ENCODE measurements at places on chromosomes 7 and 10. TPM values are rescaled to one million over a fixed set of nuclear protein-coding genes. Genes with fewer than 3 reads are reported as not detected.

GRCh38 chr10:12484941-12485805 lies 135.8 kb downstream of the CAMK1D start:
- no peak overlapping the region for H3K27ac ChIP-seq
- H3K4me1 ChIP-seq = peaks cover 8% of the 10 kb centered on the region
- H3K27me3 ChIP-seq = no peaks in the 10 kb centered on the region
- H3K36me3 ChIP-seq = no peaks in the 10 kb centered on the region

CALY gene
- total RNA-seq = not detected

DNA sequence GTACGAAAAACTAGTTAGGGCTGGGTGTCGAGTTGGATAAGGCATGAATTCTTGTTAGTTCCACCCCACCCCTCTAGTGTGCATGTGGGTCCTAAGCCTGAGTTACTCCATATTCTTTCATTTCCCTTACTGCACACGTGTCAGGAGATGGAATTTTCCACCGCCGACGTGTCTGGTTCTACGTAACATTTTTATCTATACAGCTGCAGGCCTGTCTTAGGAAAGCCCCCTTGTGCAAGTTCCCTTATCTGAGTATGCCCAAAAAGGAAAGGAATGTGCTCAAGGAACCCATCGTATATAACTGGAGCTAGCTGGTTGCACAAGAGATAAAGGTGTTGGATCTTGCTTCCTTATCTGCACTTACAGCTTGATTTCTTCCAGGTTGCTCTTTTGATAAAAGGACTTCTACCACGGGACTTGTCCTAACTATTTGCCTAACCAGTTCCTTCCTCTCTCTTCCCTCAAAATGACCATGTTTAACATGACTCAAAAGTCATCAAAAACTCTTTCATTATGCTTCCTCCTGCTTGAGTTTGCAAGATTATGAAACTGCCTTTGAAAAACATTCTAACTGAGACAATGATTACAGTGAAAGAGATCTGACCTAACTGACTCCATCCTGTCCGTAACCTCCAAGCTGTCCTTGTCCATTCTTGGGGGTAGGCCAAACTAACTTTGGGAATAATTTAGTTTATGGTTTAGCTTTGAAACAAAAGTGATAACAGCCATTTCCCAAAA lies 181.4 kb downstream of the AKR1D1 start:
- no peak overlapping the region for H3K4me3 ChIP-seq
- H3K27ac ChIP-seq = no peak overlapping the region
- no peaks in the 10 kb centered on the region for H3K27me3 ChIP-seq
- DNase-seq = peak; percentile 30

ANKRD30A gene
- not detected for total RNA-seq

FAM131B gene
- total RNA-seq = 0.40 TPM

DNA sequence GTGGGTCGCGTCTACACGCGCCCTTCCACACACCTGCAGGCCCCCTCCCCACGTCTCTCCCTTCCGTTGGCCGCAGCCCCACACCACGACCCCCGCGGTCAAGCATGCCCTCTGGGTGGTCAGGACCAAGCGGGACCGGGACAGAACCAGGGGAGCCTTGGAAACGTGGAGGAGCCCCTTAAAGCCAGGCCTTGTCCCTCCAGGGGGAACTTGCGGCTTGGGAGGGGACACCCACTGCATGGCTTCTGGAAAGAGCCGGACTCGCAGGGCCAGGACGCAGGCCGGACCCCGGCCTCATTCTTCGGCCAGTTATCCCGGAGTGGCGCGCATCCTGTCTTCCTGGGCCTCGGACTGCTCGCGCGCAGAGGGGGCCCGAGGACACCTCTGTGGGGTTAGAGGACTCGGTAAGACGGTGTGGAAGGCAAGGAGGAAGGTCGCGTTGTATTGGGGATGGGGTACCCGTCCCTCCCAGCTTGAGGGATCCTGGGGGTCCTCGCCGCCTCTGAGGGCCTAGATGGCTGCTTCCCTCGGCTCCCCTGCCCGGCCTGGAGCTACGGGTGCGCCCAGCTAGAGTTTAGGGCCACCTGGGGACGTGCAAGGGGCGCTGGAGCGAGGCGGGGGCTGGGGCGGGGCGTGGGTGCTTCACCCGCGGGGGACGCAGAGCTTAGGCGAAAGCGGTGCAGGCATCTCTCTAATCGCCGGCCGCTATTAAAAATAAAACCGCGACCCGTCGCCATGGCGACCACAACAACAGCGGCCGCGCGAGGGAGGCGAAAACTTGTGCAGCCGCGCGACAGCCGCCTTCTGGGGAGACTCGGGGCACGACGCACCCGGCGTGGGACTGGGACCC lies 1.8 kb upstream of the PDGFA start:
- no peaks in the 10 kb centered on the region for H3K36me3 ChIP-seq
- H3K4me3 ChIP-seq = peak overlapping the region; percentile 40
- no peak overlapping the region for H3K27ac ChIP-seq
- H3K4me1 ChIP-seq = peaks cover 22% of the 10 kb centered on the region
- DNase-seq = no peak

TBATA gene
- total RNA-seq = not detected

DNA sequence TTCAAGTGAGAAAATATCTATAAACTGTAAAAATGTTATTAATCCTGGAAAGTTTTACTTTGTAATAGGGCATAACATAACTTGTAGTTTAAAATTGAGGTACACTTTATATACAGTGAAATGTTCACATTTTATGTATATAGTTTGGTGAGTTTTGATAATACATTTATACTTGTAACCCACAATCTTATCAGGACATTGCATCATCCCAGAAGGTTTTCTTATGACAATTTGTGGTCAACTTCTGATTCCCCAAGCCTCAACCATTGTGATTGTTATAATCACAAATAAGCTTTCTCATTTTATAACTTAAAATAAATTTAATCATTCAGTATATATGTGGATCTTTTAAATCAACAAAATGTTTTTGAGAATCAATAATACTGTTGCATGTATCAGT lies 151.1 kb downstream of the TFPI2 start:
- H3K27me3 ChIP-seq = no peaks in the 10 kb centered on the region
- H3K4me1 ChIP-seq = no peaks in the 10 kb centered on the region
- no peaks in the 10 kb centered on the region for H3K36me3 ChIP-seq
- no peak overlapping the region for H3K27ac ChIP-seq
- DNase-seq = no peak
- H3K4me3 ChIP-seq = no peak overlapping the region

PAPOLB gene
- total RNA-seq = 0.05 TPM

DNA sequence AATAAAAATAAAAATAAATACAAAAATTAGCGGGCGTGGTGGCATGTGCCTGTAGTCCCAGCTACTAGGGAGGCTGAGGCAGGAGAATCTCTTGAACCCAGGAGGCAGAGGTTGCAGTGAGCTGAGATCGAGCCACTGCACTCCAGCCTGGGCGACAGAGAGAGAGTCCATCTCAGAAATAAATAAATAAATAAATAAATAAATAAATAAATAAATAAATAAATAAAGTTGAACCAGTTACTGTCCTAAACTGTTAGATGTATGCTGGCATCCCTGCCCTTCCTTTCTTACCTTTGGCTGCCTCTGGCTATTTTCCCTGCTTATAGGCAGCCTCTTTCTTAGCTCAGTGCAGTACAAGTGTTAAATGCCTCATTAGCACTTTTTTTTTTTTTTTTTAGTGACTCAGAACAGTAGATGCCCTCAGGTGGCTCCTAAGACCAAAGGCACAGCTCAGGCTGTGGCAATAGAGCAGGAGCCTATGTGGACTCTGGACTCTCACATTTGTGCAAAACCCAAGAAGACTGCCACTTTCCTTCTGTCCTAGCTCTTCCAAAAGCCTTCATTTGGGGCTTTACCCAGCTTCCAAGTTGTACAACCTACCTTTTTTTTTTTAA lies 30.6 kb upstream of the CABCOCO1 start:
- no peak overlapping the region for H3K27ac ChIP-seq
- no peak overlapping the region for H3K4me3 ChIP-seq
- no peaks in the 10 kb centered on the region for H3K36me3 ChIP-seq
- H3K4me1 ChIP-seq = no peaks in the 10 kb centered on the region
- DNase-seq = no peak

DNA sequence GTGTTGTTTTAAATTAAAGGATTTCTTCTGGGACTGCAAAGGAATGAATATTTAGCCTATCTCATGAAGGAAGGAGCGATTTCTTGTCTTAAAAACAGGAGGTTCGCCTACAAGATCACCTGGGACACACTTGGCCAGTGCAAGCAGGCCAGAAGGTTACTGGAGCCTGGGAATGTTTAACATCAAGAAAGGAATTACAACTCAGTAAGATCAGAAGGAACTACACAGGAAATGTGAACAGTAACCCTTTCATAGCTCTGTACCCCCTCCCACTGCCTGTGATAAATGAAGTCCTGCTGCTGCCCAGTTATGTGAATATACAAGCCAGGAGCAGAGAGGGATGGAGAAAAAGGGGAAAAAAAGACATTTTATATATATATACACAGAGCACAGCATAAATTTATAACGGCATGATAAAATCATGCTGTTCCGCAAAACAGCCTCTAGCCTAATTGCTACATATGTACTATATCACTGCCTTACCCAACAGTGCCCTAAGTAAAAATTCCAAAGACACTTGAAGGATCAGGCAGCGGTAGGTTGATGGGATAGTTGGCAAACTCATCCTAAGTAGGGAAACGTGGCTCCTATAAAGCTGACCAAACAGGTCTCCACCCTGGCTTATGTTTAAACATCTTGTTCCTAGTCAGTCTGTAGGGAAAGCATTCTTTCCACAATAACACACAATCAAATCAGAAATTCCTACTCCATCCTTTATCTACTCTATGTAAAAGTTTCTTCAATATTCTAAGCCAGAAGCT lies 63.8 kb downstream of the ZNF438 start:
- no peaks in the 10 kb centered on the region for H3K27me3 ChIP-seq
- H3K27ac ChIP-seq = no peak overlapping the region
- no peaks in the 10 kb centered on the region for H3K4me1 ChIP-seq
- no peak for DNase-seq
- no peaks in the 10 kb centered on the region for H3K36me3 ChIP-seq
- H3K4me3 ChIP-seq = no peak overlapping the region

DNA sequence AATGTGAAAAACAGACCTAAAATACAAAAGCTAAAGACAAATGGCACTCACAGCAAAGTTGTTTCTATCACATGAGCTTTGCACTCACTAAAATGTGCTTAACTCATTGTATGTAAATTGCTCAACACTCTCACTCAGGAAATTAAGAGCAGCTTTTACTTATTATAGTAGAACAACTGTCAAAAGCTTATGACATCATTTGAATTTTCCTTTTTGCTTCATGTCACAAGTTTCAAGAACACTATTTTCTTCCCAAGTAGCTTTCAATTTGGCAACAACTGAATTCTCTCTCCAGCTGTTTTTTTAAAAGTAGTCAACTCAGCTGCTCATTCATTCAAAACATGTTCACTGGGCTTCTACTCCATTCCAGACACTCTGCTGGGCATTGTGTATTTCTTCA lies 46.9 kb downstream of the ATE1 start:
- no peak for DNase-seq
- H3K36me3 ChIP-seq = no peaks in the 10 kb centered on the region
- no peak overlapping the region for H3K27ac ChIP-seq
- no peaks in the 10 kb centered on the region for H3K4me1 ChIP-seq
- no peaks in the 10 kb centered on the region for H3K27me3 ChIP-seq
- H3K4me3 ChIP-seq = no peak overlapping the region

ADARB2 gene
- total RNA-seq = 0.19 TPM

DNA sequence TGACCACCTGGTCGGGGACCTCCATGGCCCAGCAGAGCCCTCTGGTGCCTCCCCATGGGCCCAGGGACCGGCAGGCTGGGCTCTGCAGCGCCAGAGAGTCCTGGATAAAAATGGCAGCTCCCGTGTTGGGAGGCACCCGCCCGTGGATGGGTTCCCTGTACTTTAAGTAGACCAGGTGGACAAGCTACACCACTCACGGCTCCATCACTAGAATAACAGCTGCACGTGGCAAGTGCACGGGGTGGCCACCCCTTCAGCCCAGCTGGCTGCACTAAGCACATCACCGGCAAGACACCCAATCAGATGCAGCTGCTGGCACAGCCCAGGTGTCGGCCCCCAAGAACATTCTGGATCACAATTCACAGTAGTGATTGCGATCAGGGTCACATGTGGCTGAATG lies 69.8 kb downstream of the DIP2C start:
- H3K4me3 ChIP-seq = no peak overlapping the region
- H3K27ac ChIP-seq = no peak overlapping the region
- H3K36me3 ChIP-seq = no peaks in the 10 kb centered on the region
- DNase-seq = no peak
- H3K27me3 ChIP-seq = no peaks in the 10 kb centered on the region

DNA sequence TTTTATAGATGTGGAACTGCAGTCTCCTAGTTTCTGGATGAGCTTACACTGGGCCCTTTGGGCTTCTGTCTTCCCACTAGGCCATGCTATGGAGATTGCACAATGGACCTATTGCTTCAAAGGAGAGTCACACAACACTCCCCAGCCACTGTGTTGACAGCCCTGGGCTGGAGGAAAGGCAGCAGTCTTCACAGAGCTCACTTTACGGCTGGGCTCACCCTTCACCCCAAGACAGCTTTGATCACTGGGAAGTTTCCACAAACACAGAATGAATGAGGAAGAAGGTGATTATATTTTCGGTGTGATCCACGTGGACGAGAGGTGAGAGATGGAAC lies 92.7 kb upstream of the GDF10 start:
- no peaks in the 10 kb centered on the region for H3K36me3 ChIP-seq
- no peak overlapping the region for H3K27ac ChIP-seq
- no peak overlapping the region for H3K4me3 ChIP-seq
- no peak for DNase-seq
- H3K4me1 ChIP-seq = no peaks in the 10 kb centered on the region

- H3K27me3 ChIP-seq = no peaks in the 10 kb centered on the region
- DNase-seq = no peak
- H3K4me3 ChIP-seq = no peak overlapping the region
- H3K36me3 ChIP-seq = no peaks in the 10 kb centered on the region
- H3K27ac ChIP-seq = no peak overlapping the region
Observed at GRCh38 chr7:48292949-48293348, 121.7 kb downstream of the ABCA13 start.

SYNPO2L gene
- not detected for total RNA-seq

GRCh38 chr7:165661-166337 lies 26.6 kb upstream of the FAM20C start:
- H3K4me3 ChIP-seq = no peak overlapping the region
- no peaks in the 10 kb centered on the region for H3K36me3 ChIP-seq
- no peaks in the 10 kb centered on the region for H3K27me3 ChIP-seq
- H3K4me1 ChIP-seq = peaks cover 5% of the 10 kb centered on the region
- peak; percentile 19 for DNase-seq

All from colonic mucosa (tissue), 4 donors.